Vagina (tissue), 2 donors: ENCODE measurements at places on chromosomes 7 and 10. TPM values are rescaled to one million over a fixed set of nuclear protein-coding genes. Genes with fewer than 3 reads are reported as not detected.
A peak's percentile ranks its signal among the peaks of the same experiment; 100 is the strongest.

GRCh38 chr10:36281831-36282331 is 639.8 kb upstream of the FZD8 start:
- no peaks in the 10 kb centered on the region for H3K27me3 ChIP-seq
- no peak overlapping the region for H3K27ac ChIP-seq
- no peak overlapping the region for H3K4me3 ChIP-seq
- DNase-seq, result no peak
- no peaks in the 10 kb centered on the region for H3K36me3 ChIP-seq

DNA sequence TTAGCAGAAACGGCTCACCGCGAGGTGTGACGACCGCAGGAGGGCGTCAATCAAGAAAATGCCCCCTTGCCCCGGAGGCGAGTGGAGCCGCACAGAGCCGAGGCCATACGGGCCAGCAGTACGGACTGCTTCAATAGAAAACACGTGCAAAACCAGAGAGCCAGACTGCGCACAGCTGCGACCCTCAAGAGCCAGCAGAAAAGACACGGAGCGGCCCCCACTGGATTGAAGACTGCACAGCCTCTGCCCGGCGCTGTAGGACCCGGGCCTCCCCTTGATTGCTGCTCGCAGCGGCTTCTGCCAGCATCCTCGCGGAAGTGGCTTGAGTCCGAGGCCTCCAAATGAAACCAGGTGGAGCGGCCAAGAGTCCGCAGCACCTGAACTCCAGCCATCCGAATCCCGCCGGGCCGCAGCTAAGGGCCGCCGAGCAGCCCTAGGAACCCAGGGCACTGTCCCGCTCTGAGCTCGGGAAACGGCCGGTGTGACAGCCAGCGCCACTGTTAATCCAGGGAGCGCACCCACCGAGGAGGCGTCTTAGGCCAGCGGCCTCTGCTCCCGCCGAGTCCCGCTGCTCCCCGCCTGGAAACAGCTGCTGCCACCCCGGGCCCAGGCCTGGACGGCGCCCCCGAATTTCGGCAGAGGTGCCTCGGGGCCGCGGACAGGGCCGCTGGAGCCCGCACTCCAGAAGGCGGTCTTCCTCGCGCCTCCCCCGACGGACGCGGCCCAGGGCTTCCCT is 660 bp upstream of the HHEX start:
- H3K27me3 ChIP-seq, result peaks cover 6% of the 10 kb centered on the region
- no peak for DNase-seq
- peaks cover 15% of the 10 kb centered on the region for H3K4me1 ChIP-seq
- H3K4me3 ChIP-seq, result peak overlapping the region; percentile 61

GRCh38 chr7:95028683-95029082 is 121.3 kb downstream of the PPP1R9A start:
- H3K4me3 ChIP-seq, result no peak overlapping the region
- no peak for DNase-seq
- H3K36me3 ChIP-seq, result no peaks in the 10 kb centered on the region
- H3K4me1 ChIP-seq, result no peaks in the 10 kb centered on the region

DNA sequence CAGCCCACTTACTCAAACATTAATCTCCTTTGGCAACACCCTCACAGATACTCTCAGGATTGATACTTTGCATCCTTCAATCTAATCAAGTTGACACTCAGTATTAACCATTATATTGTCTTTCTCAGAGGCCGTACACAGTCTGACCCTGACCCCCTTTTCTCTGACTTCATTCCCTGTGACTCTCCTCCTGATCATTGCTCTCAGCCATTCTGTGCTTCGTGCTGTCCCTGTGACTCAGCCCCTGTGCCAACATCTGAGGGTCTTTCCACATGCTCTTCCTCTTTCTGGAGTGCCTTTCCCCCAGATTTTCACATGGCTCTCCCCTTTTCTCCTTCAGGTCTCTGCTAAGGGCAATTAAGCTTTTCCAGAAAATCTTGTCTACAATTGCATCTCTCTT is 289.0 kb upstream of the PHYHIPL start:
- H3K27ac ChIP-seq, result no peak overlapping the region
- no peaks in the 10 kb centered on the region for H3K36me3 ChIP-seq
- H3K4me3 ChIP-seq, result no peak overlapping the region
- no peaks in the 10 kb centered on the region for H3K27me3 ChIP-seq
- no peaks in the 10 kb centered on the region for H3K4me1 ChIP-seq
- no peak for DNase-seq

IKZF1 gene
- 44.9 TPM for total RNA-seq

SLF2 gene
- 26.8 TPM for total RNA-seq

IFIT1B gene
- total RNA-seq, result not detected

FAM180A gene
- total RNA-seq, result 7.1 TPM
